Omental fat pad (tissue), 4 donors: ENCODE measurements at places on chromosomes 2 and 18. TPM values are rescaled to one million over a fixed set of nuclear protein-coding genes. Genes with fewer than 3 reads are reported as not detected.
A peak's percentile ranks its signal among the peaks of the same experiment; 100 is the strongest.

CCDC178 gene
- total RNA-seq: 2.8 TPM

ANKRD30BL gene
- not detected for total RNA-seq

CTLA4 gene
- 2.3 TPM for total RNA-seq

- DNase-seq: no peak
Observed at GRCh38 chr2:69833752-69834151, 4.3 kb downstream of the GMCL1 start.

DNA sequence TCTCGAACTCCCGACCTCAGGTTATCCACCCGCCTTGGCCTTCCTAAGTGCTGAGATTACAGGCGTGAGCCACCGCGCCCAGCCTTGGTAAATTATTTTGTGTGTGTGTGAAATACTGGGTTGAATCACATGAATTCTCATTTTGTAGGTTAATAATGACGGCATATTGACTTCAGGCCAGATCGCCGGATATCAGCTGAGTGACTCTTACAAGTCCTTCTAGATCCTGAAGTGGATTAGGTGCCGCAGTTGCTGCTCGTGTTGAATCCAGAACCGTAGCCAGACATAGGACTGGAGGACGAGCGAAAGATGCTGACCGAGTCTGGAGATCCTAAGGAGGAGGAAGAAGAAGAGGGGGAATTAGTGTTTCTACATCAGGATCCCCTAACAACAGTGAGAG is 12.2 kb upstream of the KIF3C start:
- DNase-seq: no peak

MERTK gene
- 29.4 TPM for total RNA-seq

DNA sequence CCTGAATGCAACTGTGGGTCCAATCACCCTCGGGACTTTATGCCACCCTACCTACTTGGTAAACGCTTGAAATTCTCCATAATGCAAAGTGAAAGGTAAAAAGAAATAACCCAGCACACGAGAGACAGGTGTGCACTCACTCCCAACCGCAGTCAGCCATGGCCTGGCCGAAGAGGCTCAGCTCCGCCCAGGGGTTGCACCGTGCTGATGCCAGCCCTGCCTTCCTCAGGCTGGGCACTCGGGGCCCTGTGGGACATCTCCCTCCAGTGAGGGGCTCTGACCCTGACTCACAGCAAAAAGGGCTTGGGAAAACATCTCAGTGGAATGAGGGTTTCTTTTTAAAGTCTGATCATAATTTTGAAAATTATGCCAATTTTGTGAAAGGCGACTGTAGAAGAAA is 13.3 kb downstream of the SLC66A2 start:
- peak; percentile 3 for DNase-seq

TXNL1 gene
- 31.4 TPM for total RNA-seq

GRCh38 chr2:204072443-204073324 is 136.1 kb downstream of the ICOS start:
- no peak for DNase-seq

DNA sequence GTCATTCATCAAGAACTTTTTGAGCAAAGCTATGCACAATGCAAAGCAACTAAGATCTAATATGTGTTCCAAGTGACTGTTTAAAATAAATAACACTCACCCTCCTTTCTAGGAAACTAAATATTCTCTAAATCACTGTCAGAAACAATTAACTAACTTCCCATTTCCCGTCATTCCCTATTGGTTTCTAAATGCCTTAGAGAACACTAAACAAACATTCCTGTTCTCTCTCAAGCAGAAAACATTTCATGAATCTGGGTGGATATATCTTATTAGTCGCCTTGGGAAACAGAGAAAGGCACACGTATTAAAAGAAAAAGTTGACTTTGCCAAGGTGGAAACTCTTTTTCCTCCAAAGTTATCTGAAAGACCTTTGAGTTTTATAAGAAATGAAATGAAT is 735.2 kb downstream of the MBD2 start:
- no peak for DNase-seq

GRCh38 chr2:191754103-191754502 is 76.2 kb downstream of the NABP1 start:
- DNase-seq: no peak

CENPA gene
- total RNA-seq: not detected

DNA sequence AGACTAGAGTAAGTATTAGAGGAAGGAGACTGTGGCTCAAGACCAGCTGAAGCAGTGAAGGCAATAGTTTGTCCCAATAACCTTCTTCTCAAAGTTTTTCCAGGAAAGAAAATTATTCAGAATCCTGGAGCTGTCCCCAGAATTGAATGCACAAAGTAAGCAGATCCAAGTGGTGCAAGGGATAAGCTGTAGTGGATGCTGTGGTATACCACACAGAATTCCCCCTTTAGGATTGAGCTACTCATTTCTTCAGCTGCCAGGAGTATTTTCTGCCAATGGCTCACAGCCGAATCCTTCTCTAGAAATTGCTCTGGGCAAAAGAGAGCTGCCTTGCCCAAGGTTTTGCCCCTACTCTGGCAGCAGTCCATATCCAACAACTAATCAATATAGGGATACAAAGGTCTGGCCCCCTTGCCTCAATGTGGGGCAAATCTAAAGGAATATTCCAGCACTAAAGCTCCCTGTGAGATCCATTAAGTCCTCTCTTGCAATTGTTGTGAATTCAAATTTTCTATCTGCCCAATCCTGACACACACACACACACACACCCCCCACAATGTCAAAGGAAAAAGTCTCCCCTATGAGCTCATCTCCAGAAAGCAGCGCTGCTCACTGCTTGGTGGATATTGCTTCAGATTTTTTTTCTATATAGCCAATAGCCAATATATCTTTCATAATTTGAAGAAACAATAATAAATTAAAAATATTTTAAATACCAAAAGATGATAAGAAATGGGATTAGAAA is 18.4 kb upstream of the TCF7L1 start:
- no peak for DNase-seq

PNO1 gene
- total RNA-seq: 65.9 TPM

ATP6V1C2 gene
- total RNA-seq: 0.63 TPM

GALNT14 gene
- total RNA-seq: 2.5 TPM

ARMC9 gene
- 8.3 TPM for total RNA-seq

GRCh38 chr2:239261356-239261755 is 139.5 kb downstream of the HDAC4 start:
- no peak for DNase-seq

DNA sequence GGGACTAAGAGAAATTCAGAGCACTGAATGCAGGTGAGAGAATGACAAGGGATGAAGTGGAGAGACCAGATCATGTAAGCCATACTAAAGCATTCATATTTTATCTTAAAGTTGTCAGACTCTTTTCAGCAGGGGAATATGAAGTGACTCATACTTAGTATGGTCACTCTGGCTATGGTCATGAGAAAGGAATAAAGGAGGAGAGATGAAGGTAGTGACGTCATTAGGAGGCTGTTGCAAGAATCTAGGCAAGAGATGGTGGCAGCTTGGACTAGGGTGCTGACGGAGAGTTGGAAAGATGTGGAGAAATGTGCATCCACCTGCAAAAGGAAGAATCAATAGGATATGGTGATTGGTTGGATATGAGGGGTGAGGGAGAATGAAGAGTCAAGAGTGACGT is 203.2 kb upstream of the ACVR2A start:
- DNase-seq: no peak

DNA sequence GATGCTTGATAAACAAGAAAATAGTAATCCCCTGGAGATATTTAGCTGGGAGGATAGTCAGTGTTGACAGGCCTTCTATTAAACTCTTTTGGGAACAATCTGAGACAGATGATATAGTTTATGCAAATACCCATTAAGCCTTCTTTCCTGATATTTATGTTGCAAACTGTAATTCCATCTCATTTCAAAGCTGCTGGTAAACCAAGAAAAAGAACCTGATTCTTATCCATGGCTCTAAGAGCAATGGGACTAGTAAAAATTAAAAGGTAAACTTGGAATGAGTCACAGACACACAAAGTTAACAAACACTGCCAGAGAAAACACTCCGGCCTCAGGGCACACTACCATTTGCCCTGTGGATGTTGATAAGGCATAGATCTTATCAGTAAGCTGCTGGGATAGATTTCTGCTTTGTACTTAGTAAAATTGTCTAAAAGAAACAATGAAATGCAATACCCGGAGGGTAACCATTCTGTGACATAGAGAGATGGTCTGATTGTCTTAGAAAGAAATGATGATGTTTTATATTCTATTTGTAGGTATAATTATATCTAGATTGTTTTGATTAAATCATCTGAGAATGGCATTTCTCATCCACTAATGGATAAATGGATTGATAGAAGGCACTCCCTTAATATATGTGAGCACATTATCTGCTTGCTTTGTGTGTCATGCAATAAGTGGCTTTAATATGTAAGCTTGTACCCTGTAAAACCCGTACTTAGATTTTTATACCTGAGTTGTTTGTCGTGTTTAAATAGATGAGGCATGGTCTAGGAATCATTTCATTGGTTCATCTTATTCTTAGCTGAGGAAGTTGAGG is 13.2 kb downstream of the GALR1 start:
- no peak for DNase-seq

DNA sequence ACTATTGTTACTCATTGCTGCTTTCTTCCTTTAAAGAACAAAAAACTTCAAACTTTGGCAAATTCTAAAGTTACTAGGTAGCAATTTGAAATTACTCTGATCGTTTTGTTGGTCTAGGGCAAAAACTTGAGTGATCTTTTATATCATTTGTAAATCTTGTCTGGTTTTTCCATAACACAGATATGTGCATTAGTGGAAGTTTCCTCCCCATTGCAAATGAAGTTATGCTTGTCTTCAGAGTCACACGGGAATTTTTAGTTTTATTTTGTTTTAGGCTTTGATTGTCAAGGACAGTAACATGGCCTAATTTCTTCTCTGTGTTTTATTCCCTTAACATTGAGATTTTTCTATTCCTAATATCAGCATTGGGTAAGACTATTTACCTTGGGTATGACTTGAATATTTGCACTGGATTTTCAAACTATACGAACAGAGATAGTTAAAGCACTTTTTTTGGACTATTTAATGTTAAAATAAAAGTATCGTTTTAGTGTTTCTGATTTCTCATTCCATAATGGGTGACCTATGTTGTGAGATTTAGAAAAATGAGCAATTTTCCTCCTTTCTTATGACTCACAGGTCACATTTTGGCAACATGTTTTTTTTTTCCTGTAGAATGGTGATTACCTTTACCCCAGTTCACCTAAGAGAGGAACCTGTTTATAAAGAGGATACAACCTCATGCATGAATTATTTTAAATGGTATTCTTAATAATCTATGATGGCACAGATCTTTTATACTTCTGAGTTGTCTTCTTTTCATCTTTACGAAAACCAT is 65.0 kb downstream of the BABAM2 start:
- no peak for DNase-seq

EN1 gene
- total RNA-seq: 0.28 TPM

DNA sequence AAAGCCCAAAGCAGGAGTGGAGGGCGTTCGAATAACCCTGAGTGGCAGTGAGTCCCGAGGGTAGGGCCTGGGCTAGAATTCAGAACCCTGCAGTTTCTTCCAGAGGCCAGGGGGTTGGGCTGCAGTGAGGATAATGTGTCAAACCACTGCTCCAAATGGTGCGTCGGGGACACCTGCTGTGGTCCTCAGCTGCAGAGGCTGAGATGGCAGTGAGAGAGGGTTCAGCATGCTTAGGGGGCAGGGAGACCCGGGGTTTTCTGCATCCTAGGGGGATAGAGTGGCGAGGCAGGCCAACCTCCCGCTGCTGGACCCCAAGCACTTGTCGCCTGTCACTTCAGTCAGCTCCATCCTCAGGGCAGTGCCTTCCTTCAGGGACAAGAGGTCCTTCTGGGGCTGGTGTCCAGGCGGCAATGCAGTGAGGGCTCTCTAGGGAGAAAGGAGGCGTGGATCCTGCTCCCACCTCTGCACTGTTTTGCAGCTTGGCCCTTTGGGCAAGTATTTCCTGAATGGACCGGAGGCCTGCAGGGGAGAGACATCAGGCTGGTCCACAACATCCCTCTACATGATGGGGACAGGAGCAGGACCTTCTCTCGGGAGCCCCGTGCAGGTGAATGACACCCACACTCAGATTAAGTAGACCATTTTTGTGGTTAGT is 8.4 kb upstream of the NTSR2 start:
- DNase-seq: no peak

GRCh38 chr2:29599946-29600345 is 321.4 kb downstream of the ALK start:
- DNase-seq: no peak

- no peak for DNase-seq
Observed at GRCh38 chr2:135800513-135801460, 36.2 kb downstream of the LCT start.

RESP18 gene
- not detected for total RNA-seq

- DNase-seq: no peak
Observed at GRCh38 chr2:109615637-109616144, 1.5 kb downstream of the SOWAHC start.

GRCh38 chr2:239252393-239252792 is 148.4 kb downstream of the HDAC4 start:
- DNase-seq: no peak

- DNase-seq: no peak
Observed at GRCh38 chr2:109637749-109638570, 23.8 kb downstream of the SOWAHC start.

GRCh38 chr2:149080099-149080498 is 41.6 kb downstream of the LYPD6B start:
- DNase-seq: no peak

- no peak for DNase-seq
Observed at GRCh38 chr18:53784253-53784652, 440.2 kb downstream of the MBD2 start.

DNA sequence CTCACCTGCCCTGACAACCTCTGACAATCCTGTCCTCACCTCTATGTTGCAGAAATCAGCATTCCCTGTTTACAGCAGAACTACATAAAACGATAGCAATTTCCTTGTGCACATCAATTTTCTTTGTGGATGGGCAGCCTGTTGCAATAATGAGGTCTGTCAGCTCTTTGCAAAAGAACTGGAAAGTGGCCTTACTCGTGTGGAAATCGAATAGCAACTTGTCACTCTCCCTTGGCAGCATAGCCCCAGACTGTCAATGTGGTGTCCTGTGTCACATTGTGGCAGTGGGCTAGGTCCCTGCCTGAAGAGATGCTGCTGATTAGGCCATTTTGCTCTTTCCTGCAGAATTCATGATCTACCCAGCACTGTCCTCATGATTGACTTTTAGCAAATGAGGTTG is 531.9 kb downstream of the CCDC85A start:
- DNase-seq: no peak

- no peak for DNase-seq
Observed at GRCh38 chr18:79797518-79798345, at the start of gene KCNG2. Gene KCNG2 (plus strand): TSS chr18:79797938. CDS start chr18:79863668, 65,730 bp downstream.

DNA sequence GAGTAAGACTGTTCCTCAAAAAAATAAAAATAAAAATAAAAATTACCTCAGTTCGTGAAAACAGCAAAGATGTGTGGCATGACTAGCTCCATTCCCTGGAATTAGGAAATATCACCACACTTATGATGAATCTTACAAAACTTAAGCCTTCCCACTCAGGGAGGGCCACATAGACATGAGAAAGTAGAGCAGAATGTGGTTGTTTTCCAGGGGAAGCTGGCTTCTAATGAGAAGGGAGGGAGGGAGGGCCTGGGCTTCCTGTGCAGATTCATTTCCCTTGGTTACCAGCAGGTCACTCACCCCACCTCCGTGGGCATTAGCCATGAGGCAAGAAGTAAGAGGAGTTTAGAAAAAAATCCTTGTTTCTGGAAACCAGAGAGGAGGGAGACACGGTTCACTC is 95.9 kb upstream of the RMDN2 start:
- no peak for DNase-seq
